ENCODE measurements at places on chromosomes 13 and 19. TPM values are rescaled to one million over a fixed set of nuclear protein-coding genes. Genes with fewer than 3 reads are reported as not detected.

The MTIF3 gene
- 39.7 TPM for total RNA-seq

The PTH2 gene
- not detected for total RNA-seq

The CD177 gene
- total RNA-seq = 0.29 TPM

The PRODH2 gene
- 20.6 TPM for total RNA-seq

The RHPN2 gene
- total RNA-seq = 31.6 TPM

The LYPD3 gene
- total RNA-seq = 13.3 TPM

The ZNF681 gene
- 8.4 TPM for total RNA-seq

The FFAR2 gene
- total RNA-seq = 2.2 TPM

GRCh38 chr19:359653-359925 lies 15.0 kb upstream of the MIER2 start:
- no peaks in the 10 kb centered on the region for H3K4me1 ChIP-seq
- DNase-seq = no peak
- no peak overlapping the region for H3K4me3 ChIP-seq
- no peak overlapping the region for H3K27ac ChIP-seq
- no peaks in the 10 kb centered on the region for H3K36me3 ChIP-seq

DNA sequence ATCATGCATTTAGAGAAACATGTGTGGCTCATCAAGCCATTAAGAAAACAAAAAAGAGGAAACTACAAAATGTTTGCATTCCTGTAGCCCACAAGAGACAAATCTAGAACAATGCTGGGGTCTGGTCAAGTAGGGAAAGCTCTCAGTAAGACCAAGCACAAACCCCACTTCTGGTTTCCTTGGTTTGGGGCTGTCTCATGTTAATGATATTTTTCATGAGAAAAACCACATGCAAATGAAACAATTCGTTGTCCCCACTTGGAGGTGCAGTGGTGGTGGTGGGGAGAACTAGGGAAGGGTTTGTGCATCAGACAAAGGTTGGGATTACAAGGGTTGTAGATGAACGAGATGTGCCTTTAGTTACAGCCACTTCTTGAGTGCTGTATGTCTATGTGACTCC lies 7.0 kb upstream of the RB1 start:
- no peaks in the 10 kb centered on the region for H3K4me1 ChIP-seq
- no peaks in the 10 kb centered on the region for H3K27me3 ChIP-seq
- no peak for DNase-seq
- no peaks in the 10 kb centered on the region for H3K36me3 ChIP-seq
- H3K4me3 ChIP-seq = no peak overlapping the region

GRCh38 chr13:79501538-79502232 lies 20.7 kb downstream of the NDFIP2 start:
- H3K27ac ChIP-seq = peak overlapping the region; percentile 16
- H3K36me3 ChIP-seq = peaks cover 27% of the 10 kb centered on the region
- H3K4me3 ChIP-seq = no peak overlapping the region
- H3K27me3 ChIP-seq = no peaks in the 10 kb centered on the region

DNA sequence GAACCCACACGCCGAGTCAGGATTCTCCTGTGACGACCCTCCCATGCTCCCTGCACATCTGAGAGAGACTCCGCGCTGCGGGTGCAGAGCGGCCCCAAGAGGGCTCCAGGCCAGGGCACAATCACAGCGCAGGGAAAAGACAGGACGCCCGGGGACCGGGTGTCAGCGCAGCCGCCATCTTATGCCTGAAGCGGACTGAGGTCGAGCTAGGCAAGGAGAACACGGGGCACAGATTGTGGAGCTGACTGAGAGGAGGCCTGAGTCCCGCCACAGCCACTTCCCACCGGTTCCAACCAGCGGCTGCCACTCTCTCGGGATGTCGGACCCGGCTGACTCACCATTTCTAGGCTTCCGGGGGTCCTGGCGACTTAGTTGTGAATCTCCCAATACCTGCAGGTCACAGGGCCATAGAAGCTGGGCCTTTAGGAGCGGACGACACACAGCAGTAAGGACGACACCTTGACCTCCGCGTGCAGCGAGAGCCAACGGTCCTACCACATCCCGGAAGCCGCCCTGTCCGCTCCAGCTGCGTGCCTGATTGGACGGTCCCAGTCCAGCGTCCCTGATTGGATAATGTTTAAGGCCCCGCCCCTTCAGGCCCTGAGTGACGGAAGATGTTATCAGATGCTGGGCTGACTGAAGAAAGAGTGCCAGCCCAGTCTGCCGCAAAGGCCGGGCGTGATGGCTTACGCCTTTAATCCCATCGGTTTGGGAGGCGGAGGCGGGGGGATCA lies at the start of gene ZNF728:
Gene ZNF728, minus strand, starts transcription at position 487 of the 733 bp plus-strand sequence. Its CDS starts 146 bp downstream, at position 341.
- DNase-seq = no peak
- H3K36me3 ChIP-seq = no peaks in the 10 kb centered on the region
- H3K4me1 ChIP-seq = no peaks in the 10 kb centered on the region
- no peak within 1 kb of the TSS for H3K4me3 ChIP-seq
- H3K27ac ChIP-seq = no peak within 1 kb of the TSS

GRCh38 chr13:75788481-75788981 lies 152.4 kb downstream of the LMO7 start:
- no peaks in the 10 kb centered on the region for H3K27me3 ChIP-seq
- H3K36me3 ChIP-seq = peaks cover 7% of the 10 kb centered on the region
- H3K4me1 ChIP-seq = peaks cover 12% of the 10 kb centered on the region
- no peak overlapping the region for H3K4me3 ChIP-seq

DNA sequence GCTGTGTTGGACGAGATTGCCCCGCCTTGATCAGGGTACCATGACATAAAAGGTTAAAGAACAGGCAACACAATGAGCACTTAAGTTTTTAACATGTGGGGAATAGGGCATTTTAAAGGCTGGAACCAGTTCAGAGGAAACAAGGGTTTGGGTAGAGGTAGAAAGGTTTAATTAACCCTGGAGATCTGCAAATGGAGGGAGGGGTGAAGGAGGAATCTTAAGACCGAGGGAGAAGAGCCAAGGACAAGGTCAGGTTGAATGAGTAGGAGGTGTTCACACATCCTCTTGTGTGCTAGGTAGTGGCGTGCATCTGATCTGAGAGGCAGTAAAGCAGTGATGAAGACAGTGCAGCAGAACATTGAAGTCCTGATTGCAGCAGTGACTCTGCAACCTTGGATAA lies 28.5 kb downstream of the SKA3 start:
- no peaks in the 10 kb centered on the region for H3K27me3 ChIP-seq
- H3K36me3 ChIP-seq = peaks cover 18% of the 10 kb centered on the region
- H3K27ac ChIP-seq = no peak overlapping the region
- no peak for DNase-seq

GRCh38 chr13:92390217-92390616 lies 836.4 kb upstream of the GPC6 start:
- no peaks in the 10 kb centered on the region for H3K4me1 ChIP-seq
- H3K36me3 ChIP-seq = no peaks in the 10 kb centered on the region
- no peak overlapping the region for H3K4me3 ChIP-seq
- no peak overlapping the region for H3K27ac ChIP-seq

GRCh38 chr13:99378985-99379733 lies 72.0 kb upstream of the GPR183 start:
- peaks cover 12% of the 10 kb centered on the region for H3K4me1 ChIP-seq

DNA sequence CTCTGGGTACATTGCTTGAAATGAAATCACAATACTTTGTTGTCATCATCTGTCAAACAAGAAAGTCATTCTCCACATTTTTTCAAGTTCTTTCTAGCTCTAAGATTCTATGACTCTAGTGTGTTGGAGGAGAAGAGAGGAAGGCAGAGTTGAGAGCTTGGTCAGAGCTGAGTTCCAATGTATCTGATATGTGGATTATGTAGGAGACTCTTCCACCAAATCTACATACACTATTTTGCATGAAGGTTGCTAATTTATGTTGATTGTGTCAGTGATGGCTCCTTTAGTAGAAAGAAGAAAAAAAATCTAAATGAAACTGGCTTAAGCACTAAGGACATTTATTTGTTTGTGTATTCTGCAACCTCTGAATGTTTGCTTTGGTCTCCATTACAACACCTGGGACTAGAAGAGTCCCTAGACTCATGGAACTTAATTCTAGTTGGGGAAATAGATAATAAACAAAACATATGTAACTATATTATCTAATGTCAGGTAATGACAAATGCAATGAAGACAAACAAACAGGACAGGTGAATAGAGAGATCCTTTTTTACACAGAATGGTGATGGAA lies 691.9 kb downstream of the UQCRFS1 start:
- no peak overlapping the region for H3K4me3 ChIP-seq
- H3K4me1 ChIP-seq = peaks cover 4% of the 10 kb centered on the region
- H3K27ac ChIP-seq = no peak overlapping the region
- H3K27me3 ChIP-seq = no peaks in the 10 kb centered on the region

- no peak overlapping the region for H3K27ac ChIP-seq
- no peaks in the 10 kb centered on the region for H3K36me3 ChIP-seq
- peaks cover 21% of the 10 kb centered on the region for H3K4me1 ChIP-seq
- H3K27me3 ChIP-seq = peaks cover 35% of the 10 kb centered on the region
- no peak for DNase-seq
These were observed 437.6 kb upstream of the KLF12 start for GRCh38 chr13:74571811-74572210.

DNA sequence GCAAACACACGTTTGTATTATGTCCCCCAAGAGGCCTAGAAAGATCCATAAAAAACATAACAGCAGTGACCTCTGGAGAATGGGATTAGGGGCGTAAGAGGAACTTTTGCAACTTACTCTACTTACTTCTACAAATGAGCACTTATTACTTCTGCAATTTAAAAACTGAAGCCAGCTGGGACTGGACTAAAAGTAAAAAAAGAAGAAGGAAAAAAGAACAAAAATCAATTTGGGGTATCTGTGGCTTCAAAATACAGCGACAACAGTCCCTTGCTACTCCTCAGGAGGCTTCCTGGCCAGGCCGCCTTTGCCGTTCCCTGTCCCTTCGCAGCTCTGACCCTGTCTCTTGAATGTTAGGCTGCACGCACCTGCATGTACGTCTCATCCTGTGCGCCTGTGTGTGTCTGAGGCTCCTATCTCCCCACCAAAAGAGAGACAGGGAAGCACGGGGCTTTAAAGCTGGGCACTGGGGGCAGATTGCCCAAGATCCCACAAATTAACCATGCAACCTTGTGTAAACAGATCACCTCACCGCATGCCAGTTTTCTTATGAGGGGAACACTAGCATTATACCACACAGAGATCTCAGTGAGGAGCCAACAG lies 12.1 kb upstream of the FKRP start:
- H3K27ac ChIP-seq = no peak overlapping the region

DNA sequence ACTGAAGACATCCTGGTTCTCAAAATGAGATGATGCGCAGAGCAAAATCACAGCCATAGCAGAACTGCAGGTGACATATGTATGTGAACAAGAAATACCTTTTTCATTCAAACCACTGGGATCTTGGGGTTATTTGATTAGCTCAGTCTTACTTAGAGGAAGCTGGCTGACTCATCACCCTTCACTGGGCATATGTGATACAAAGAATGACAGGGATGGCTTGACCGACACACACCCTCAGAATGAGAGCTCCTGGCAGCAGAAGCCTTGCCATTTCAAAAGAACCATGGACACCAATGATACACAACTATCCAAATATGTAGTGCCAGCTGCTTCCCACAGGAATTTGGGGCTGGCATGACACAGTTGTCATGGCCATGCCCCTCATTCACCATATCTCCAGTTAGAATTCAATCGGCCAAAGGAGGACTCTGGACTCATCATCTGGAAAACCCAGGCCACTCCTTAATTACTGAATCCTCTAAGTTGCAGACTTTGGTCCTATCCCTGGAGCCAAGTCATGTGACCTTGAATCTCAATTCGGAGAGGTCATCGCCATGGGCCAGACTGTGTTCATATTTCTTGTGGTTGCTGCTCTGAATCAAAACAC lies 115.8 kb downstream of the KATNAL1 start:
- no peak for DNase-seq
- H3K27me3 ChIP-seq = no peaks in the 10 kb centered on the region
- H3K27ac ChIP-seq = no peak overlapping the region
- H3K4me1 ChIP-seq = peaks cover 36% of the 10 kb centered on the region
- H3K4me3 ChIP-seq = no peak overlapping the region

- no peaks in the 10 kb centered on the region for H3K27me3 ChIP-seq
- no peaks in the 10 kb centered on the region for H3K4me1 ChIP-seq
- H3K36me3 ChIP-seq = no peaks in the 10 kb centered on the region
- no peak overlapping the region for H3K27ac ChIP-seq
- no peak overlapping the region for H3K4me3 ChIP-seq
These were observed 151.6 kb upstream of the FREM2 start for GRCh38 chr13:38535261-38535660.

DNA sequence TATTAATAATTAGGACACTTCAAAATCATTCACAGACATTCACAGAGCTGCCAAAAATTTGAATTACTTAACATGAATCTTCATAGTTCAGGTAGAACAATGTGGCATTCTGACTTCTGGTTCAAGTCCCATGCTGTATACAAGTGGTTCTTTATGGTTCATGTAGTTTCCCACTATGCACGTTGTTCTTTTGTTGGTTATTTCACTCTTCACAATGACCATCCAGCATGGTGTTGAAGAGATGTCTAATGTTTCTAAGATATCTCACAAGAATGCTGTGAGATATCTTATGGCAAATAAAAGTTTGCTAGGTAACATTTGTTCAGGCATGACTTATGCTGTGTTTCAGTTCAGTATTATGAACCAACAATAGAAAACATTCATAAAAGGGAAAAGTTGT lies 88.2 kb upstream of the SLITRK6 start:
- DNase-seq = no peak
- H3K4me1 ChIP-seq = no peaks in the 10 kb centered on the region
- no peak overlapping the region for H3K27ac ChIP-seq
- no peaks in the 10 kb centered on the region for H3K36me3 ChIP-seq
- H3K4me3 ChIP-seq = no peak overlapping the region

DNA sequence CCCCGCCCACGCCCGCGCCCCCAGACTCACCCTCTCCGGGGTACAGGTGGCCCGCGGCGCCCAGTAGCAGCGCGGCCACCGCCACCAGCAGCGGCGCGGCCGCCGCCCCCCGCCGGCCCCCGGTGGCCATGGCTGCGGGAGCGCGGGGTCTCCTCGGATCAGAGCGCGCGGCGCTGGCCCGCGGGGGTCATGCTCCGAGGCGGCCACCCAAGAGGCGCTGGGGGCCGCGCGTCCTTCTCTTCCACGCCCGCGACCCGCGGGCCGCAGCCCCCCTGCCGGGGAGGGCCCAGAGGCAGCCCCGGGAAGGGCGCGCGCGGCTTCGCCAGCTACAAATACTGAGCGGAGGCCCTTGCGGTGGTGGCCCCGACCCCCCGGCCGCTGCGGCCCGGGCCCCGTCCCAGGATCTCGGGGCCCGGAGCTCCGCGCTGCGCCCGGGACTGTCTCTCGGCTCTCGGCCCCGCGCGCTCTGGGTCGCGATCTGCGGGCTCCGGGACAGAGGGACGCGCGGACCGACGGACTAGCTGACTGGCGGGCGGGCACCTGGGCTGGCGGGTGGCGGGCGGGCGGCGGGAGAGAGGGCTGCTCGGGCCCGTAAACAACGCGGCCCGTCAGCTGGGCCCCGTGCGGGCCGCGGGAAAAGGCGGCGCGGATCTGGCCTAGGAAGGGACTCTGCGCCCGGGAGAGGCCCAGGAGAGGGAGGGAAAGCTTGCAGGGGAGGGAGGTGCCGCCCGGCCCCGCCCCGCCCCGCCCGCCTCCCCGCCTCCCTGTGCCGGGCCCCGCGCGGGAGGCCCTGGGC lies at the start of gene INSR:
Gene INSR, minus strand, starts transcription at position 653 of the 796 bp plus-strand sequence. Its CDS starts 523 bp downstream, at position 130.
- H3K27me3 ChIP-seq = peaks cover 6% of the 10 kb centered on the region
- DNase-seq = peak; percentile 88
- H3K27ac ChIP-seq = peak within 1 kb of the TSS; percentile 89
- H3K4me3 ChIP-seq = peak within 1 kb of the TSS; percentile 88
- H3K4me1 ChIP-seq = peaks cover 26% of the 10 kb centered on the region
- H3K36me3 ChIP-seq = no peaks in the 10 kb centered on the region

GRCh38 chr13:79522583-79522982 lies 41.6 kb downstream of the NDFIP2 start:
- peaks cover 8% of the 10 kb centered on the region for H3K36me3 ChIP-seq
- no peak overlapping the region for H3K4me3 ChIP-seq
- H3K27ac ChIP-seq = no peak overlapping the region

All from type B pancreatic cell (in vitro differentiated cells).